ENCODE measurements at places on chromosomes 12 and 14. TPM values are rescaled to one million over a fixed set of nuclear protein-coding genes. Genes with fewer than 3 reads are reported as not detected.

GRCh38 chr14:89700801-89701200 is 253.7 kb downstream of the EFCAB11 start:
- no peak for DNase-seq

- DNase-seq: no peak
Measured at GRCh38 chr14:59583755-59584154, 7.1 kb upstream of the CCDC175 start.

DNA sequence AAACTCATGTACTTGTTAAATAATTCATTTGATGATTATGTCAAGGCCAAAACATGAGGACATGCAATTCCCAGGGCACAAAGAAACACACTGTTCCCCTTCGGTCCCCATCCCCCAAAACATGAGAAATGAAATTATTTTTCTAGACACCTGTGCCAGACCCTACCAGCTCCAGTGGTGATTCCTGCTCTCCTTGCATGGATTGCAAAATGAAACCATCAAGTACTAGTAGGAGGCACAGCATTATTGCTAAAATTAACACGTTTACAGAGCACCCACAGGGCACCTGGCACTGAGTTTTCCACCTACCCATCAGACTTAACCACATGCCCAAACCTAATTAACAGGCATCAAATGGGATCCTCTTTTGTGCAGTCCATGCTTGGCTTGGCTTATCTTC is 76.6 kb downstream of the ZFC3H1 start:
- no peak for DNase-seq

PTPRQ gene
- 1.8 TPM for total RNA-seq

DNA sequence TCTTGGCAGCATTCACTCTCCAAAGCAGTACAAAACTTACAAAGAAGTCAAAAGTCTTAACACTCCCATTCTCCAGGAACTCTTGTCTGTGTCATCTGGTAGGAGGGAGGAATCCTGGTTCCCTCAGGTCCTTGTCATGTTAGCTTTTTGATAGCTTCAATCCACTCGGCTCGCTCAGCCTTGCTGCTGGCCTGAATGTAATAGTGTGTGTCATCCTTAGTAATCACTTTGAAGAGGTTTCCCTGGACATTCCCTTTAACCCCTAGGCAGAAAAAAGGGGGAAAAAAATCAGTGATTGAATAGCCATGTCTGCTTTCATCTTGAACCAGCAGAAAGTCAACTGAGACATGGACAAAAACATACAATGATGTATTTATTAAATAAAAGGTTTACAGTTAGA is 24.8 kb downstream of the PLEK2 start:
- no peak for DNase-seq

- DNase-seq: no peak
Measured at GRCh38 chr12:7374423-7375144, 69.4 kb downstream of the CD163L1 start.

NOPCHAP1 gene
- total RNA-seq: 20.8 TPM

- DNase-seq: no peak
Measured at GRCh38 chr14:82528016-82528415, 994.4 kb upstream of the SEL1L start.

STK38L gene
- total RNA-seq: 76.0 TPM

- no peak for DNase-seq
Measured at GRCh38 chr12:116484807-116485206, 74.4 kb upstream of the MAP1LC3B2 start.

GRCh38 chr12:46390881-46391280 is 18.3 kb upstream of the SLC38A2 start:
- DNase-seq: no peak

- DNase-seq: no peak
Measured at GRCh38 chr12:108066583-108067577, 62.2 kb upstream of the WSCD2 start.

ACSM4 gene
- not detected for total RNA-seq

PPP2R5E gene
- 36.0 TPM for total RNA-seq

DNA sequence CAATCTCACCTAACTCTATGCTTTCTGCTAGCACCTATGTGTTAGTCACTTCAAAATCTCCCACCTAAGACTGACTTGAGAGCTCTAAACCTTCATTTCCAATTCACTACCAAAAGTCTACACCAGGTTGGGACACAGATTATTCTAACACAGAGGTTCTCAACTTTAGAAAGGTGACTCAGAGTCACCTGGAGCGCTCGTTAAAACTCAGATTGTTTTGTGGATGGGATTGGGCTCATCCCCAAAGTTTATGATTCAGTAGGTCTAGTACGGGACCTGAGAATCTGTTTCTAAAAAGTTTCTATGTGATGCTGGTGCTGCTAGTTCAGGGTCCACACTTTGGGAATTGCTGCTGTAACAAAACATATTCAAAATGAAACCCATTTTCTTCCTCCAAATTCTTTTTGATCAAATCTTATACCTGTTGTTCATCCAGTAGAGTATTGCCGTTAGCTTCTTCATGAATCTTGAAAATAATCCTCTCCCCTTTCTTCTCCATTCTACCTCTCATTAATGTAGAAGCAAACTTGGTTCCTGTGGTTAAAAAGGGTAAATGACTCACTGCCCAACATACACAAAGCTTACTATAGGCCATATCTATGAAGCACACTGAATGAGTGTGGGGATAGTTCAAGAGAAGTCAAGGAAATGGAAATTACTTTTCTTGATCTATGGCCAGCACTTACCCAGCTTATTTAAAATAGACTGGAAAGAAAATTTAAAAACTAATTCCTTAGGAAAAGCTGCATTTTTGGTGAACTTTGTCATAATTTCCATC is 206.7 kb downstream of the KIF21A start:
- DNase-seq: no peak

RTN1 gene
- 15.4 TPM for total RNA-seq

DNA sequence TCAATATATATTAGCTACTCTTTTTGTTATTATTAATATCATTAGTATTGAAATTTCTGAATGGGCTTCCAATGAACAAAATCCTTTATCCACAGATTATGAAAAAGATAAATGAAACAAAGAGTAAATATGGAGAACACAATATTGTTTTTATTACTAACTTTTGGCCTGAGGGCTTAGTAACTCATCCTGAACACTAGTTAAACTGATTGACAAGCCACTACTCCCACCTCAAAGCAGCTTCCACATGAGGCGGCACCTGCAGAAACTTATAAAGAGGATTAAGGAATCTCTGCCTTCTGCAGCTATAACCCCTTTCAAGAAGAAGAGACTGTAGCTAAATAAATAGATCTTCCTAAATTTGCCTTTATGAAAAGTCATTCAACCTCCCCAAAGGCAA is 187.6 kb upstream of the ALG10 start:
- no peak for DNase-seq

CACNA2D4 gene
- 8.8 TPM for total RNA-seq

DNA sequence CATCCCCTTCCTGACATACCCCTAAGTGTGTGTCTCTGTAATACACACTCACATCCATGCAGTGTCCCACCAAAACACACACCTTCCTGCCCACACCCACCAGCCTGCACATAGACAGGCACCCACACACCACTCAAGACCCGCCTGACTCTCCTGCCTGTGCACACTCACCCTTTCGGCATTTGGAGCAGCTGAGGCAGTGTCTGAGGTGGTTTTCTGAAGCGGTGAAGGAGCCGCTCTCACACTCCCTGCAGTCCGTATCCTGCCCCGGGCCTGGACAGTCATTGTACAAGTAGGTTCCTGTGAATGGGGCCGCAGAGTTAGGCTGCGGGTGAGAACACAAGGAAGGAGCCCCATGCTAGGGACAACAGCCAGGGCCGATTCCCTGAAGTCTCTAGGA is 8.3 kb downstream of the TNFRSF1A start:
- no peak for DNase-seq

DNA sequence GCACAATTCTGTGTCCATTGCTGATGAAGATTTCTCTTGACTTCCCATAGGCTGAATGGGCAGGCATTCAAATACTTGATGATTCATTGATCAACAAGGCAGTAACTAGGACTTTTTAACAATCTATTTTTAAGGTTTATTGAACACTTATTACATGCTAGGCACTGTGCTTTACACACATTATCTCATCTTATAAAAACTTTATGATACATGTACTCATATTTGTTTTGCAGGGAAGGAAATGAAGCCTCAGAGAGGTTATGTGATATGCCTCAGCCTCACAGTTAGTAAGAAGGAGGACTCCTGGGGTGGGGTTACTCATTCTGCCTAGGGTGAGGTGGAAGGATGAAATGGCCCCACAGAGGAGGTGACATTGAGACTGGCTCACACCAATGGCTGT is 12.9 kb upstream of the EMP1 start:
- DNase-seq: no peak

DNA sequence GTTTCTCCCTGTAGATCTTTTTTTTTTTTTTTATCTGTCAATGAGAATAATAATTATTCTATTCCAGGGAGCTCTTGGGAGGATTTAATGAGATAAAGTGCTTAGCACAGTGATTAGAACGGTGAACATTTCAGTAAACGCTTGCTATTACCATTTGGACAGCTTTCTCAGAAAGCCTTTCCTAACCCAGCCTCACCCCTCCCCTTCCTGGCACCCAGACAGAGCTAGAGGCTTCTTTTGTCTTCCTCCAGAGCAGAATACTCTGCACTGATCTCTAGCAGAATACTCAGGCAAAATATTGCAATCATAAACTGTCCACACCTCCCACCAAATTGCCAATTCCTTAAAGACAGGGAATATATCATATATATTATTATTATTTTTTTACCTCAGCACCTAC is 66.6 kb downstream of the ERGIC2 start:
- no peak for DNase-seq

DNA sequence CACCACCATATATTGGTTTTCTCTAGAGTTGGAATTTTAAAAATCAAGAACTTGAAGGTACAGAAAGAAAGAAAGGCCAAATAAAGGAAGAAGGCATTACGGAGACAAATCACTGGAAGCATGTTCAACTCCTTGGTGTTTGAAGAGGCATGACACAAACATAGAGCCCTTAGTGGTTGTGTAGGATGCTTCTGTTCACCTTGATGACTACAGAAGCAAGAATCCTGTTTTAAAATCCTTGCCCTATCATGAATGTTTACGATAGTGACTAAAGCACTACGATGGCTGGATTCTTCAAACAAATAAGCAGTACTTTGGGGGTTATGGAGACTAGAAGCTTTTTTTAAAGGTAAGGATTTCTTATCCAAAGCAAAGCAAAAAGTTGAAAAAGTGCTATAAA is 10.3 kb upstream of the ISM2 start:
- no peak for DNase-seq

DNA sequence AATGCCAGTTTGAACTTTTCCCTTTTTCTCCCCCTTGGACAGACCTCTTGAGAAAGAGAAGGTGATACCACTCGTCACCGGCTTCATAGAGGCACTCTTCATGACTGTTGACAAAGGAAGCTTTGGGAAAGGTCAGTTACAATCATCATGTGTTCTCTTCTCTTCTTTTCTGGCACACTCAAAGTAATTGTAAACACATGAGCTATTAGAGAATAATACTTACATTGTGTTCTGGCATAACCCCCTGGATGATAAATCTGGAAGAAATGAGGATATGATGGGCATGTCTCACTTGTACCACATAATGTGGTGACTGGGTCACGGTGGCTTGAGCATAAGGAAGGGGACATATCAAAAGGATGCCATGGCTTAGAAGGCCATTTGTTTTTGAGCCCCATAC is 20.0 kb downstream of the UTP20 start:
- DNase-seq: no peak

- DNase-seq: no peak
Measured at GRCh38 chr12:114762490-114763110, 78.6 kb upstream of the TBX3 start.

- no peak for DNase-seq
Measured at GRCh38 chr14:85953265-85953664, 423.3 kb downstream of the FLRT2 start.

Measured in mesenteric fat pad (tissue), 1 donor.